Stimulated activated naive CD4-positive, alpha-beta T cell treated with Interleukin-2 at 50 U/mL for 16 hours (primary cell): ENCODE measurements at places on chromosomes 6 and 20.

DNA sequence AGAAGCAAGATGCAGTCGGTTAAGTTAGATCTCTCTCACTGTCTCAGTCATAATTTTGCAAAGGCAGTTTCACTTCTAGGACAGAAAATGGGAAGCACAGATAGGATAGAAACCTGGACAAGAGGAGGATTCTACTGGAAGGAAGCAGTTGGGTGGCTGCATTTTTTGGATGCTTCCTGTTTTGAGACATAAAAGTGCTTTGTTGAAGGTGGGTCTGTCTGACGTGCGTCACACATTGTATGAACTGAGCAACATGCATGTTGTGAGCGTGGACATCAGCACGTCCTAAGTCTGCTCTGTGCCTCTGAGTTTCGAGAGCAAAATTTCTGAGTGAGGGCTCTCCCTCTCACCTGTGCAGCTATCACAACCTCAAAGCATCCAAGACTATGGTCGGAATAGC is 68.7 kb upstream of the SNX9 start:
- DNase-seq, result no peak

- DNase-seq, result no peak
Observed at GRCh38 chr6:134724771-134725340, 225.0 kb downstream of the ALDH8A1 start.

DNA sequence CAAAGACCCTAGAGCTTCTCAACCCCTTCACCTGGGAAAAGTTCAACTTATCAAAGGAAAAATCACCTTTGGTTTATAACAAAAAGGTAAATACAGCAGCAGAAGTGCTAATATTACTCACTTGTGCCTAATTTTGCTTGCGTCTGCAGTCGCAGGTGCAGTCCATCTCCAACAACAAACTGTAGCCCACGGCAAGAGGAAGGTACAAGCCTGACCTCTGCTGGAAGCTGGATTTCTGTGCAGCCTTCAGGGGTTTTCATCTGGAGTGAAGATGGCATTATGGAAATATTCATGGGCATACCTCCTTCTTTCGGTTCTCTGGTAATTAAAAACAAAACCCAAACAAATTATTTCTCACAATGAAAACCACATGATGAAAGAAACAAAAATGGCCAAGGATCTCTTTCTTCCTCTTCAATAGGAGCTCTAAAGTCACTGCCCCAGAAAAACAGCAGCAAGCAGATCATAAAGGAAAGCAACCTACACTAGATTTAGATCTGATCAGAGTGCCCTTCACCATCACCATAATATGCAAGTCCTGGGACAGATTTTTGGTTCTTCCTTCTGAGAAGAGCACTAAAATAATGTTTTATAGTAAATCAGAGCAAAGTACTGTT is 7.8 kb downstream of the UBE3D start:
- no peak for DNase-seq

GRCh38 chr6:27138406-27138805 is 109.1 kb upstream of the PRSS16 start:
- no peak for DNase-seq

- no peak for DNase-seq
Observed at GRCh38 chr6:23522792-23523547, 603.0 kb upstream of the NRSN1 start.

DNA sequence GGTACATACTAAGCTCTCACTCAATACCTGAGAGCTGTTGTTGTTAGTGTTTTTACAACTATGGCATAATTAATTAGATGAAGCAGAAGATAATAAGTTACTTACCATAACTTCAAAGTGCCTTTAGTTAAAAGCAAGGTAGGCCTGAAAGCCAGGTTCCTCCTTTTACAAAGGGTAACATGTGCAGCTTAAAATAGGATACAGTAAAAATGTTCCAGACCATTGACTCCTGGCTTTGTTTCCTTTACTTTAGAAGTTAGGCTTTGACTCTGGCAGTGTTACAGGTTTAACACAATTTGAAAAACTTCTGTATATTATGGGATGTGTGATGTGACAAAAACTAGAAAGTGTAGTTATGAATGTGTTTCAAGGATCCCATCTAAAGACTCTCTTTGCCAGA is 522.5 kb downstream of the EPM2A start:
- no peak for DNase-seq

GRCh38 chr20:37439223-37439933 is 81.7 kb upstream of the NNAT start:
- no peak for DNase-seq

- DNase-seq, result no peak
Observed at GRCh38 chr6:22582417-22583205, 13.2 kb downstream of the HDGFL1 start.

- DNase-seq, result no peak
Observed at GRCh38 chr6:79330704-79331103, 96.2 kb upstream of the HMGN3 start.

GRCh38 chr6:43262000-43262779 is 18.9 kb downstream of the TTBK1 start:
- no peak for DNase-seq

DNA sequence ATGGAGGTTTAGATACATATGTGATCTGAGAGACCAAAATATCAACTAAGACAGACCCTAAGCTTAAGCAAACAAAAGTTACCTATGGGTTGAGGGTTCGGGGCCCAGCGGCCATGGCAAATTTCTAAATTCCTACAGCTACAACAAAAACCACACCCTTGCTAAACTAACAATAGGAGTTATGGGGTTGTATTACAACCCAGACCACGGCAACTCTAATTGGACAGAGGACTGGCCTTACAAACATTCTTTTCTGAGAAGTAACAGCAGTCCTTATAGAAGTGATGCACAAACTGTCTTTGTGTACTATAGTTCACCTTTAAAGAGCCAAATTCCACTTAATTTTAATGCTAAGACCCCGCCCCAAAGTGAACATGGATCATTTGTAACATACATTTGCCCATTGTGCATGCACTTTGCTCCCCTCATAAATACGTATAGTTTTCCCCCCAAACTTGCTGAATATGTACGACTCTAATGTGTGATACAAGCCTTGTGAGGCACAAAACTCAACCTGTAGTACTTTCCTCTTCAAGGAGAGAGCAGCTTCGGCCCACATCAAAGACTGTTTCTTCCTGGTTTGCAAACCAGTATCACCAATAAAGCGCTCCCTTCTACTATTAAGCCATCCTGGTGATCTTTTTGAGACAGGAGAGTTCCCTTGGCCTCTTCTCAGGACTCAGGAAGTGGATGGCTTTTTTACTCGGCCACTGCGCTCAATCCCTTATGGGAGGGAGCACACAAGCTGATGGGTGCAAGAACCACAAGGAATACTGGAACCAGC is 25.6 kb upstream of the MBOAT1 start:
- DNase-seq, result no peak

DNA sequence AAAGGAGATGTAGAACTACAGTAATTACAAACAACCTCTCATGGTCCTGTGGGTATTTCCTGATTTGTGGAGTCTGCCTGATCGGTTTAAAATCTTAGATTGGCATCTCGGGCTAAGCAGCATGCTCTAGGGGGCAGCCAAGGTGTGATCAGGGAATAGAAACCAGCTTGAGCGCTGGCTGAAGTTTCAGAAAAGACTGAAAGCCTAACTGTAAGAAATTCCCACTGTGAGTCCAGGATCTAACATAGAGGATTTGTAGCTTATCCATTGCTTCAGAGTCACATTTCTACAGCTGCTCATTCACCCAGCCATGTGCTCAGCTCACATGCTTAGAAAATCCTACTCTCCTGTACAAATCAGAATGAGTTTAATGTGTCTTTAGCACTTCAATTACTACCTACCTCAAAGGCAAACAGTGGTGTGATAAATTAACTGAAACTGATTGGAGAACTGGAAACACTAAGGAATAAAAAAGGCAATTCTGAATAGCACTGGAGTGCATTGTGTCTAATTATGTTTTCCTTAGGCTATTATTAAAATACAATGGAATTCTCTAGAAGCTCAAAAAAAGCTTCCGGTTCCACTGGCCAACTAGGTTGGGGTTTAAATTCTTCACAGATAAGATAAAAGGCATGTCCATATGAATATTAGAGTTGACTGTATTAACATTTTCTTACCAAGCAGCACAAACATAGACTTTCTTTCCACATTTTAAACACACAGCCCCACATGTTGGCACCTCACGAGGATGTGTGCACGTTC is 73.8 kb upstream of the MPC1 start:
- DNase-seq, result no peak

DNA sequence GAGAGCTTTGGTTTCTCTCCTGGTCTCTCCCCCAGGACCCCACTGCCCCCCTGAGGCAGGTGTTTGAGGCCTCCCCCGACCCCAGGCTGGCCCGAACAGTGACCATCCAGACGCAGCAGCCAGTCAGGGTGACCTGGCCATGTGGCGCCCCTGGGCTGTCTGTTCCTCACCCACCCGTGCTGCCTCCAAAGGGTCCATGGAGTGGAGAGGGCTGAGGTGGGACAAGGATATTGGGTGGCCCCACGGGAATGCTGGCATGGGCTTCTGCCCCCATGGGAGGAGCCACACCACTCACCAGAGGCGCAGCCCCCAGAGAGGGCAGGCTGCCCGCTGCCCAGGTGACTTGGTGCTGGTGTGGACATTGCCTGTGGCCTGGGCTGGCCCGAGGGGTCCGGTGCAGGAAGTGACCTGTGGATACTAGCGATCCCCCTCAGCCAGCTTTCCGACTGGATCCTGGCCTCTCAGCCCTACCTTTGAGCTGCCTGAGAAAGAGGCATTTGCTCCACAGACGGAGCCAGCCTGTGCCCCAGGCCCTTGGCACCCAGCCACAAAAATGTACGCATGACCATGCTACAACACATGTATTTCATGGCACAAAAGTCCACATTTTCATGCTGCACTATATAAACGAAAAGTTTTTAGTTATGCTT is 50.8 kb downstream of the BCAS4 start:
- no peak for DNase-seq

- no peak for DNase-seq
Observed at GRCh38 chr6:41684311-41685180, 46.3 kb downstream of the MDFI start.

- peak; percentile 76 for DNase-seq
Observed at GRCh38 chr6:36985808-36986703, at the start of gene MTCH1. TSS of gene MTCH1 (minus strand) at chr6:36986196. CDS start at chr6:36986173, 23 bp downstream.

DNA sequence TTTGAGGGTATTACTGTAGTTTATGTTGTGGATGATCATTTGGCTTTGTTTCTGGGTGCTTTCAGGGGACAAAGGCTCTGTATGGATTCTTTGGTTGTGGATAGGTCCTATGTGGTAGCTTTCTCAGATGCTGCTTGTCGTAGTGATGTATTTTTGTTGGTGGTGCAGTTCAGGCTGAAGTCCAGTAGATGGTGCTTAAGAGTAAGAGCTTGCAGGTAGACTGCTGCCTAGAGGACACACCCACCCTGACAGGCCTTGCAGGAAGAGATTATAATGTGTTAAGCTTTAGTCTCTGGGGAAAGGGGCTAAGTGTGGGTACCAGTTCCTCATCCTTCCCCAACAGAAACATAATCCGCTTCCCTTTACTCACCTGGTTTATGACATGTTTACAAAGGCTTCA is 62.6 kb upstream of the ADGRB3 start:
- DNase-seq, result no peak

GRCh38 chr6:138869398-138869797 is 73.5 kb downstream of the ECT2L start:
- no peak for DNase-seq

DNA sequence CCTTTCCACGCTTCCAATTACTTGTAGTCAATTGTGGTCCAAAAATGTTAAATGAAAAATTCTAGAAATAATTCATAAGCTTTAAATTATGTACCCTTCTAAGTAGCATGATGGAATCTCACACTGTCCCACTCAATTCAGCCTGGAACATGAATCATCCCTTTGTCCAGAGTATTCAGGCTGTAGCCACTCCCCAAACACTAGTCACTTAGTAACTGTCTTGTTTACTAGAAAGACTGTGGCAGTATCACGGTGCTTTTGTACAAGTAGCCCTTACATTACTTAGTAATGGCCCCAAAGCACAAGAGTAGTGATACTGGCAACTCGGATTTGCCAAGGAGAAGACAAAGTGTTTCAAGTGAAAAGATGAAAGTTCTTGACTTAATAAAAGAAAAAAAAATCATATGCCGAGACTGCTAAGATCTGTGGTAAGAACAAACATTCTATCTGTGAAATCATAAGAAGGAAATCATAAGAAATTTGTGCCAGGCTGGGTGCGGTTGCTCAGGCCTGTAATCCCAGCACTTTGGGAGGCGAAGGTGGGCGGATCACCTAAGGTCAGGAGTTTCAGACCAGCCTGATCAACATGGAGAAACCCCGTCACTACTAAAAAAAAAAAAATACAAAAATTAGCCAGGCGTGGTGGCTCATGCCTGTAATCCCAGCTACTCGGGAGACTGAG is 168.5 kb upstream of the SIM1 start:
- DNase-seq, result no peak
